ENCODE measurements at places on chromosomes 3 and 15.

DNA sequence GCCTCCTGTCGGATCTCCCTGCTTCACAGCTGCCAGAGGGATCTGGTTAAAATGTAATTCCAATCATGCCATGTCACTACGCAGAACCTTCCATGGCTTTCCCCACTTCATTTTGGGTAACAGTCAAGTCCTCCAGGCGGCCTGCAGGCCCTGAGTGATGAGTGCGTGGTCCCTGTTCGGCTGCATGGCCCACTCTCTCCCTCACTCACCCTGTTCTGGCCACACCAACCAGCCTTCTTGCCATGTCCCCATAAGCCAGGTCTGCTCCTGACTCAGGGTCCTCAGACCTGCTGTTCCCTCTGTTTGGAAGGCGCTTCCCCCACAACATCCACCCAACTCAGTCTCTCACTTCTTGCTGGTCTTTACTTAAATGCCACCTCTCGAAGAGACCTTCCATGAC, 41.6 kb upstream of the LINGO1 start:
- H3K36me3 ChIP-seq: no peaks in the 10 kb centered on the region
- H3K4me1 ChIP-seq: no peaks in the 10 kb centered on the region
- H3K27me3 ChIP-seq: peaks cover 37% of the 10 kb centered on the region
- no peak overlapping the region for H3K4me3 ChIP-seq
- no peak overlapping the region for H3K27ac ChIP-seq

DNA sequence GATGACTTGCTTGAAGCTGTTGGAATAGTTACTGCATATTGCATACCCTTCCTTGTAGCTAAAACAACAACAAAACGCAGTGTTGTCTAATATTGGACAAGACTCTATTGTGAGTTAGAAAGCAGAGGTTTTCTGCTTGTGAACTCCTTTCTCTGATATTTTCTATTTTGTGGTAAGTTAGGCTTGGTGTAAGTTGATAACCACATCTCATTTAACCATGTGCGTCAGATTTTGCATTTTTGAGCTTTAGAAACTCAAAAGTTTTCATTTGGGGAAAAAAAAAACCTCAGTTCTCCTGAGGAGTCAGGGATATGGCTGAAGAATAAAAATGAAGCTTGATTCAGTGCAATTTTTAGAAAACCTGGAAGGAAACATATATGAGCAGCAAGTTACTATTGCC, 1.5 kb downstream of the ARIH1 start:
- H3K4me3 ChIP-seq: peak overlapping the region; percentile 98
- H3K36me3 ChIP-seq: peaks cover 36% of the 10 kb centered on the region
- peaks cover 40% of the 10 kb centered on the region for H3K4me1 ChIP-seq
- H3K27me3 ChIP-seq: no peaks in the 10 kb centered on the region

- peaks cover 17% of the 10 kb centered on the region for H3K36me3 ChIP-seq
- H3K4me1 ChIP-seq: peaks cover 71% of the 10 kb centered on the region
- H3K27ac ChIP-seq: peak overlapping the region; percentile 92
- H3K27me3 ChIP-seq: no peaks in the 10 kb centered on the region
- peak; percentile 87 for DNase-seq
Measured at GRCh38 chr3:149473357-149474249, 894 bp upstream of the TM4SF4 start.

GRCh38 chr15:70566989-70567388, 196.4 kb downstream of the UACA start:
- no peak overlapping the region for H3K4me3 ChIP-seq
- DNase-seq: no peak
- peaks cover 17% of the 10 kb centered on the region for H3K4me1 ChIP-seq
- H3K36me3 ChIP-seq: no peaks in the 10 kb centered on the region

- H3K36me3 ChIP-seq: peaks cover 7% of the 10 kb centered on the region
- DNase-seq: no peak
- H3K27me3 ChIP-seq: no peaks in the 10 kb centered on the region
- H3K4me3 ChIP-seq: peak overlapping the region; percentile 22
- peak overlapping the region; percentile 79 for H3K27ac ChIP-seq
Measured at GRCh38 chr15:66743703-66744536, 41.9 kb downstream of the SMAD6 start.

DNA sequence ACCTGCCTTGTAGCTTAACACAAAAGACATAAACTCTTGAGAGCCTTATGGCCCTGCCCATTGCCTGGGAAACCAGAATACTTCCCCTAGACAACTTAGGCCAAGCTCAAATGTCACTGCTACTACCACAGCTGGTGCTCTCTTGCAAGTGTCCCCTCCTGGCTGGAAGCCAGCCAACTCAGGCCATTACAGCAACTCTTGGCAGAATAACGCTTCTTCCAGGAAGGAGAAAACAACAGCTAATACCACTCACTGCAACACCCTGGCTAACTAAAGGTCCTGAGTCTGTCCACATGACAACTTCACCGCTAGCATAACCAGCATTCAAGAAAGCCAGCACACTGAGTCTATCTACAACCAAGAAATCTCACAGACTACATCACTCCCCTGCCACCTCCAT, 5.1 kb upstream of the B4GALT4 start:
- H3K4me3 ChIP-seq: no peak overlapping the region

DNA sequence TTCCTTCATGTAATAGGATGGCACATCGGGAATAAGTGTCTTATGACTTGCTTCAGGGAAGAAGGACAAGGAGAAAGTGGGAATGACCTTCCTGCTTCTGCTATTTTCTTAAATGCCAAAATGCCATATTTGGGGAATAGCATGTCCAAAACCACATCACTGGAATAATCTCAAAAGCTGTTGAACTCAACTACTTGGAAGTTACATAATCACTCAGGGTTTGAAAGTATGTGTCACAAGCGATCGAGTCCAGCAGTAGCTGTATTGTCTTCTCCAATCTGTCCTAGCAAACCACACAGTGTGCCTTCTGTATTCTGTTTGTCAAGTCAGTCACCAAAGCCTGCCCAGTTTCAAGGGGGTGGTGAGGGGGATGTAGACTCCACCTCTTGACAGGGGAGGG, 58.3 kb upstream of the GADL1 start:
- no peaks in the 10 kb centered on the region for H3K4me1 ChIP-seq
- DNase-seq: no peak
- no peak overlapping the region for H3K4me3 ChIP-seq
- H3K27ac ChIP-seq: no peak overlapping the region
- no peaks in the 10 kb centered on the region for H3K36me3 ChIP-seq
- peaks cover 7% of the 10 kb centered on the region for H3K27me3 ChIP-seq

DNA sequence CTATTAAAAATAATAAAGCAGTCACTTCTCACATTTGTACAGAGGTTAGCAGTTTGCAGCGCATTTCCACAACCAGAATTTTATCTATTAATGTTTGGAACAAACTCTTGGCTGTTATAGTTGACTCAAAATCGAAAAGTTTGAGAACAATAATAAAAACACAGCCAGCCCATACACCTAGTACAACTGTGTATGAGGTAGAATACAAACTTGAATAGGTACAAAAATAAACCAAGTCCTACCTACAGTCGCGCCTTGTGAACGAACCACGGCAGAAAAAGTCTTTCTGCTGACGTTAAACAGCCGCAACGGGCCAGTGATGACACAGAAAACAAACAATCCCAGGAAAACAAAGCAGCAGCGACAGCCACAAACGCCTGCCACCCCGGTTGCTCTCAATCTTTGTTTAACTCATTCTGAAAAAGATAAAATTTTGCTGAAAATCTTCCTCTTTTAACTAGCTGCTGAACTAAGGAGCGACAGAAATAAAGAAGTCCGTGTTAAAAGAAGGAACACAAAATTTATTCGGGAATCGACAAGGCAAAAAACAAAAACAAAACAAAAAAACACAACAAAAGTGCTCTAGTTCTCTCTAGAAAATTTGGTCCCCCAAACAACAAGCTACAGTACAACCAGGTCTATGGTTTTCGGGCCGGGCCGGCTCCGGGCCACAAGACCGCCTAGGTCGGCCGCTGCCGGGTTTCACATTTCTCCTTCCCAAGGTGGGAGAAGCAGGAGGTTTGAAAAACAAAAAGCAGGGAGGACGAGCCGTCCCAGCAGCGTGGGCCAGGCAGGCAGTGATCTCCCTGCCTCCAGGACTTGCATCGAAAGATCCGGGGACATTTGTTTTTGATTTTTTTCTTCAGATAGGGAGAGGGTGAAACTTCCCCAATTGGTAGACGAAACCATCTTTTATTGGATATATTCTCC, 2.9 kb downstream of the FOXL2 start:
- DNase-seq: no peak
- H3K27ac ChIP-seq: no peak overlapping the region

DNA sequence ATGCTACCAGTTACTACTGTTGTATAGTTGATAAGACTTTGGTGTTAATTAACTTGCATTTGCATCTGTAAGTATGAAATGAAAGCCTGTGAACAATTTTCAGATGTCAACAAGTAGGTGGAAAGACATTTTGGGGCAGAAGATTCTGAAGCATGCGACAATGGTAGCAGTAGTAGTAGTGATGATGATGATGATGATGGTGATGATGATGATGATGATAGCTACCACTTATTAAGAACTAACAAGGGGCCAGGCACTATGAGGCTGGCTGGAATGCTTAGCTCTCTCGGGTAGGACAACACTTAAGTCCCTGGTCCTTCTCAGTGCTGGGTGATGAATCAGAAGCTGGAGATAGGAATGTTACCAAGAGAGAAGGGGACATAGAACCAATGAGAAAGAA, 333.4 kb upstream of the IL12A start:
- no peak overlapping the region for H3K27ac ChIP-seq
- H3K27me3 ChIP-seq: no peaks in the 10 kb centered on the region
- H3K36me3 ChIP-seq: no peaks in the 10 kb centered on the region
- no peak overlapping the region for H3K4me3 ChIP-seq
- no peak for DNase-seq
- peaks cover 14% of the 10 kb centered on the region for H3K4me1 ChIP-seq

DNA sequence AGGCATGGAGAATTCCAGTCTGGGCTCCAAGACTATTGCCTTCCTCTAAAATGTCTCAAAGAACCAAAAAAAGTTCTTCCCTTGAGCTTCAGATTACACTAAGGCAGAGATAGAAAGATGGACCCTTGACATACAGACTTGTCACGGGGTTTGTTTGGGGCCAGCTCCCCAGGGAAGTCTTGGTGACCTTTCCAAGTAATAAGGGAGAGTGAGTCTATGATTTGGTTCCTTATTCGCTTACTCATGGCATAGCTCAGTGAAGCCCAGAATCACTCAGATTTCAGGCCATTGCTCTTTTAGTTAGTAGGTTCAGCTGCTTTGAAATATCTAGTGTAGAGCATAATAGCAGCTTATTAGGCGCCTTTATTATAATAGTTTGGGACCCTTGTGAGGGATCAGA, 90.3 kb downstream of the PLCL2 start:
- no peaks in the 10 kb centered on the region for H3K36me3 ChIP-seq
- no peak overlapping the region for H3K4me3 ChIP-seq
- H3K4me1 ChIP-seq: peaks cover 18% of the 10 kb centered on the region
- DNase-seq: no peak
- peaks cover 2% of the 10 kb centered on the region for H3K27me3 ChIP-seq
- no peak overlapping the region for H3K27ac ChIP-seq

DNA sequence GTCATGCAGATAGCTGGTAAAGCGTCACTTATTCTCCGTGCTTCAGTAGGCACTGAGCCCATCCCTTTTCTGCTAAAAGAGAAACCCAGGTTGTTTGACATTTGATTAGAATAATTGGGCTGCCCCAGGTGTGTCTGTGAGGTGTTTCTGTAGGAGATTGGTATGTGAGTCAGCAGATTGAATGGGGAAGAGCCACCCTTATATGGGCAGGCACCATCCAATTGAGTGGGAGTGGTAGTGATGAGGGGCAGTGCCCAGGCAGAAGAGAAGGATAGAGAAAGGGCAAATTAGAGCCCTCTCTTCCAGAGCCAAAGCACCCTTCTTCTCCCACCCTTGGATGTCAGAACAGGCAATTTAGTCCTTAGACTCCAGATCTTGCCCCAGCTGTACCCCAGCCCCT, 384.3 kb upstream of the GBE1 start:
- no peak overlapping the region for H3K4me3 ChIP-seq
- H3K36me3 ChIP-seq: no peaks in the 10 kb centered on the region
- H3K27me3 ChIP-seq: no peaks in the 10 kb centered on the region

All from HFFc6 (cell line).